ENCODE measurements at places on chromosomes 7 and 10.
A peak's percentile ranks its signal among the peaks of the same experiment; 100 is the strongest.

DNA sequence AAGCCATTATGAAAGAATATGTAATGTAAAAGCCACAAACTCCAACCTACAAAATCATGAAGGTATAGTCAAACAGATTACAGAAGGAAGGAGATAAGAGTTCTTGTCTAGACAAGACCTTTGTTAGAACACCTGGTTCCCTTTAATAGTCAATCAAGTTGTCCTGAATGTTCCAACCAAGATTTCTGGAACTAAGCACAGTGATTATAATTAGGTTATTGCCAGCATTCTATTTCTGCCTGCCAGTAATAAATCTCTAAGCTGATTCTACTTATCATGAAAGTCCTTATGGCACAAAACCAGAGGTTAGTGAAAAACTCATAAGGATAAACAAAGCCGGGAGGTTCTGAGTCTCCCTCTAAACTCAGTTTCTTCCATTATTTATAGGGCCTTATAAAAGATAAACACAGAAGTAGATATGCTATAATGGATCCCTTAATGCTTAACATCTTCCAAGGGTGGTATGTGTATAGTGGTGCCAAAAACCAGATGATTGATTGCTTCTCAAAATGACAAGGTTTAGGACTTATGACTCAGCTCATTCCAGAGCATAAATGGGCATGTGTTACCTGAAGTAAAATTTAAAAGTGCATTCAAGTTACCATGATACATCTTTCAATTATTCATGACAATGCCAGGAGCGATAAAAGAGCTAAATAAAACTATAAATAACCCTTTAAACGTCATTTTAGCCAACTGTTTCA lies 237.2 kb downstream of the CSTF2T start:
- DNase-seq = peak; percentile 31

DNA sequence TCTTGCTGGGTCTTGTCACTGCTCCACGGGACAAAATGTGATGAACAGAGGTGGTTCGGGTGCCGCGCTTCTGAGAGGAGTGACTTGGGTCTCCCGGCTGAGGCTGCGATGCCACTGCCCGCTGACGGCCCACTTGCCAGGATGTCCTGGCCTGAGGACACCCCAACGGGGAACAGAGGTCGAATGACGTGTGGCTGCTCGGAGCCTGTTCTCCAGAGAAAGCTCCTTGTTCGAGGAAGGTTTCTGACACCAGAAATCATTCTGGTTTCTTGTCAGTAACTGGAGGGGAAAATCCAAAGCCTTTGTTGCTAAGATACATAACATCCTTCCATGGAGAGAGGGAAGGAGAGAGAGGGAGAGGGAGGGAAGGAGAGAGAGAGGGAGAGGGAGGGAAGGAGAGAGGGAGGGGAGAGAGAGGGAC lies 236.4 kb downstream of the WDR37 start:
- DNase-seq = no peak

DNA sequence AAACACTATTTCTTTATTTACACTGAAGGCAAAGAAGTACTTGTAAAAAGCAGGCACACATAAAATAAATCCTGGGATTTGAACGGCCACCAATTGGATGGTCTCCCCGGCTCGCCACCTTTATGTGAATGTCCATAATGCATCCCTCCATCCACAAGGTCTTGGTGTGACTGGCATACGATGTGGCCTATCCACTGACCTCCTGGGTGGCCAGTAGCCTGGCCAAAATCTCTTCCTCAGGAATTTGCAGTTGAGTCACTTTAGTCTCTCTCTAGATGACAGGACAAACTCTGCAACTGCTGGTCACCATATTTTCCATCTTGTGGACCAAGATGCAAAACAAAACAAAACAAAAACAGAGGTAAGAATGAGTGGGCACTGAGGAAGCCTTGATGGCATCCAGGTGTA lies 39.1 kb downstream of the CDK1 start:
- DNase-seq = no peak

GRCh38 chr10:74898201-74898976 lies 72.0 kb downstream of the KAT6B start:
- DNase-seq = peak; percentile 62

GRCh38 chr7:13093160-13093559 lies 405.7 kb downstream of the ARL4A start:
- no peak for DNase-seq

DNA sequence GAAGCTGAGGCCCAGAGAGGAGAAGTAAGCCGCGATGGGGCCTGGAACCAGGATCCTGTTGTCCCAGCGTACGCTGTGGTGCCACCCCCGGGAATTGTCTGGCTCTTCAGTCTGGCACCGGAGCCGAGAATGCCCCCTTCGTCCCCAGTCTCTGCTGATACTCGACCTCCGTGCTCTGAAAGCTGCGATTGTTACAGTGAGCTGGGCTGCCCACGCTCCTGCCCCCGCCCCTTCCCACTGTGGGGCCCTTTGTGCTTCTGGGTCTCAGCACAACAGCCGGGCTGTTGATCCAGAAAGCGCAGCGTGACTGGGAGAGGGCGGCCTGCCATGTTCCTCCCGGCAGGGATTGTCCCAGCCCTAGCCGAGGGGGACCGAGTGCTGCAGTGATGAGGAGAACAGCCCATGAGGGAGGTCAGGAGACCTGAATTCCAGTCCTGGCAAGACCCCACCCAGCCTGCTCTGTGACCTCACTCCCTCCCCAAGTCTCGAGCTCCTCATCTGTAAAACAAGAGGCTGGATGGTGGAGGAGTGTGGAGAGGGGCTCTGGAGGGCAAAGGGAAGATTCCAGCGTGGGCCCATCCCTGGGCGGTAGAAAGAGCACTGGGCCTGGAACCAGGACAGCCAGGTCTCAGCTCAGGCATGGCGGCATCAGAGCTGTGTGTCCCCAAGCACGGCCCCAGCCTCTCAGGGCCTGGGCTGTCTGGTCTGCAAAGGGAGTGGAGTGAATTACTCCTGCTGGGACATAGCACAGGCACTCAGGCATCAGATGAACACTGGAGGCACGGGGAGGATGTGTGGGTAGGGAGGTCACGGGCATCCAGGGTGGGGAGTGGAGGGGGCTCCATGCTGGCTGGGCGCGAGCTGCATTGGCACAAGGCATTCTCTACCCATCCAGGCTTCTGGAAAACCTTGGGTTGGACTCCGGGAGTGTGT lies 43.6 kb downstream of the TSPAN15 start:
- DNase-seq = no peak

DNA sequence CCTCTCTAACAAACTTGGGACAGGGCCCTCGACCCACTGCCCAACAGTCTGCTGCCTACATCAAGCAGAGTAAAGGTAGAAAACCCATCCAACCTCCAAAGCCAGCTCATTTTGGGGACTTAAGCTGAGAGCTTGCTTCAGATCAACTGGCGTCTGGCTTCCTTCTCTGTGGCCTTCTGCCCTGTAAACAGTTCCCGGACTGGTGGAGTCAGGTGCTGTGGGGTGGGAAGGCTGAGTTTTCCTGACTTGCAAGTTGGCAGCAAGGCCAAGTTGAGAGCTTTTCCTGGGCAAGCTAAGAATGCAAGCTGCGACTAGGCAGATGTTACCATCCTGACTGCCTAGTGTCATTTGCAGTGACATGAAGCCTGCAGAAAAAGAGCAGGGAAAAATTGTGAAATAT lies 3.7 kb downstream of the GALNT17 start:
- DNase-seq = no peak

DNA sequence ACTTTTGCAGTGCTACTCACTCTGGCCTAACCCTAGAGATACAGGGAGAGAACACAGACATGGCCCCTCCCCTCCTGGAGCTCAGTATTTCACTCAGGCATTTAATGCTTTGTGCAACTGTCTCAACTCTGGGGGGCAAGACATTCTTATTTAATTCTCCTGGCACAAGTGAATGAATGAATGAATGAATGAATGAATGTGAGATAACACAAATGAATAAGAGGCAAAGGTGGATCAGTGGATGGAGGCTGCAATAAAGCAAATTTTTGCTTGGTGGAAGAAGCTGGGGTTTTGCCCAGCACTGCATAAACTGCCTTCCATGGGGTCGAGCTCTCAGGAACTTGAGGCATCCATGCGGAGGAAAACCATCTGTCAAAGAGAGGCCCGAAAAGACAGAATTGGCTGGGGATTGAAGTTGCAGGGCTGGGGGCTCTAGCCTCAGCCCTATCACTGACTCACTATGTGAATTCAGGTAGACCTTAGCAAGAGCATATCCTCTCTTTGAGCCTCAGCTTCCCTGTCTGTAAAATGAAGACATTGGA lies 441.4 kb upstream of the ZMIZ1 start:
- no peak for DNase-seq

DNA sequence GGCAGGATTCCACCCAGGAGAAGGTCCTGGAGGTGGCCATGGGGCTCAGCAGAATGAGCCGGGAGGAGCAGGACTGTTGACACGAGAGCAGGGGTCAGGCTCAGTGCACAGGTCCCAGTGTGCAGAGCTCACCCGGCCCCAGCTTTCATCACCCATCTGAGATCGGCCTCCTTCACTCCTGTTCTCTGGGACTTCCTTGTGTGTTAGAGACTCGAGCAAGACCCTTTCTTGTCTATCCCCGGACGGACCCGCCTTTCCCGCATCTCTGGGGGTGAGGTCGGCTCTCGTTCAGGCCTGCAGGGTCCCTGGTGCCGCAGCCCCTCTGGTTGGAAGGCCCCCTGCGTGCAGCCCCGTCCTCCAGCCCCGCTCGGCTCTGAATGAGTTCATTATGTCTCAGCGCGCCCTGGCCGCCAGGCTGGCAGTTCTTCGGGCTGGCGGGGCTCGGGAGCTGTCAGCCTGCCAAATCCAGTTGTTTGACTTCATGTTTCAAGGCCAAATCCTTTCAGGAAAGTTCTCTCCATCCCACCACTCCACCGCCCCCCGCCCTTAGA lies 127.9 kb downstream of the LHPP start:
- no peak for DNase-seq

- DNase-seq = no peak
These were observed 15.6 kb downstream of the CALCR start for GRCh38 chr7:93558705-93559614.

DNA sequence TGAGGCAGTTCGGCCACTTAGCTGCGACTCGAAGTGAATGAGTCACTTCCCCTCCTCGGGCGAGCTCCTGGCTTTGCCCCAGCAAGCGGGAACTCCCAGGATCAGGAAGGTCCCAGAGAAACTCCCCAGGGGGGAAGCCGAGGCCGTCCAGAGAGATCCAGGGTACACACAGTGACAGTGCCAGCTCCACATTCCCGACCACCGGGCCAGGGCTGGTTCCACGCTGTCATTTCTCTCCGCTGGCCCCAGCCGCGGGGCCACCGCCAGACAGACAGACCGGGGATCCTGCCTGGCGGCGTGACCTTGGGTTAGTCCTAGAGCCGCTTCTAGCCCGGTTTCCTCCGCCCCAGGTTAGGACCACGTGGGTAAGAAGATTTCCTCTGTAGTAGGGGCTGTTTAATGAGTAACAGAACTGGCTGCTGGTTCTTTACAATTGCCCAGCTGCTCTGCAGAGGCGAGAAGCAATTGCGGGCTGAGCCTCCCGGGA lies 463 bp upstream of the UPP1 start:
- no peak for DNase-seq

DNA sequence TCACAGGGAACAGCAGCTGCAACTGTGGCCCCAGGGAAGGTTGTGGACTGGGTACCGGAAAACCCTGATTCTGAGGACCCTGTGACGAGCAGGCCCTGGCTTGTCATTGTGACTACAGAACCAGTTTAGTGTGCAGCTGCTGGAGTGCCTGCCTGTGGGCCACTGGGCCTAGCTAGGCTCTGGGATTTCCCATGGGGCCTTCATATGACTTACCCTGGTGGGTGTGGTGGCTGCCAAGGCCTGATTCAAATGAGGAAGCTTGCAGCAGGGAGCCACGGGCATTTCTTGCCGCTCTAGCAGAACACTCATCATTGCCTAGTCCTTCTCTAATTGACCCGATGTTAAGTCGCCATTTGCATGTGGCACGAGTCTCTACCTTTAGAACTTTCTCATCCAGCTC lies 14.7 kb upstream of the CAMK2G start:
- peak; percentile 64 for DNase-seq

- no peak for DNase-seq
These were observed 47.6 kb downstream of the ASB13 start for GRCh38 chr10:5618829-5619228.

DNA sequence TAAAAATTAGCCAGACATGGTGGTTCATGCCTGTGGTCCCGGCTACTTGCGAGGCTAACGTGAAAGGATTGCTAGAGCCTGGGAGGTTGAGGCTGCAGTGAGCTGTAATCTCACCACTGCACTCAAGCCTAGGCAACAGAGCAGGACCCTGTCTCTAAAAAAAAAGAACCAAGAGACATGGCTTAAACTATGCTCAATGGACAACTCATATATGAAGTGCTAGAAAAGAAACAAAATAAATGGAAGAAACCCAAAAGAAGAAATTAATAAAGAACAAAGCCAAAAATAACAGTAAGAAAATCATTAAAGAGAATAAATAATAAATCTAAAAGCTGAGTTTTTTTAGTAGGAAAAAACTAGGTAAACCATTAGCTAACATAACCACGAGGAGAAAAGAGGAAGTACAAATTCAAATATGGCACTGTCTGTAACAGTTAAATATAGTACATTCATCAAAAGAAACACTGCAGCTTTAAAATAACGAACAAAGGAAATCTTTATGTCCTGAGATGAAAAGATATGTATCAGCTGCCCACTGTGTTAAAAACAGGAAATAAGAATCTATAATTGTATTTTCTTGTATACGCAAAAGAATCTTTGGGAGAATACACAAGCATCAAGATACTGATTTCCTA lies 48.7 kb downstream of the UPF2 start:
- peak; percentile 39 for DNase-seq

DNA sequence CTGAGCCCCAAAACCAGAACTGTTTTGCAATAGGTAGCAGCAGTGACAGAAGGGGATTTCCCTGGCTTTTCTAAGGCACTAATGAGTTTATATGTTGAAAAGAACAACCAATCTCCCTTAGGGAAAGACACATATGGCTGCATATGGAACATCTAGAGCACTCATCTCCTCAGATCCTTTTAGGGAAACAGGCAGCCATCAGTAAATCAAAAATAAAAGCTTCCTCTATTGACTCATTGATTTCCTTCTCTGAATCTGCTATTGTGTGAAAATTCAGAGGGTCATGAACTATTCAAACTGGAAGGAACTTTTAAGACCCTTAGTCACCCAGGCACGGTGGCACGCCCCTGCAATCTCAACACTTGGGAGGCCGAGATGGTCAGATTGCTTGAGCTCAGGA lies 110.9 kb upstream of the NANOS1 start:
- no peak for DNase-seq

GRCh38 chr7:37346761-37347160 lies 101.9 kb downstream of the ELMO1 start:
- no peak for DNase-seq

- DNase-seq = no peak
These were observed 74.2 kb downstream of the FAS start for GRCh38 chr10:89064748-89065147.

DNA sequence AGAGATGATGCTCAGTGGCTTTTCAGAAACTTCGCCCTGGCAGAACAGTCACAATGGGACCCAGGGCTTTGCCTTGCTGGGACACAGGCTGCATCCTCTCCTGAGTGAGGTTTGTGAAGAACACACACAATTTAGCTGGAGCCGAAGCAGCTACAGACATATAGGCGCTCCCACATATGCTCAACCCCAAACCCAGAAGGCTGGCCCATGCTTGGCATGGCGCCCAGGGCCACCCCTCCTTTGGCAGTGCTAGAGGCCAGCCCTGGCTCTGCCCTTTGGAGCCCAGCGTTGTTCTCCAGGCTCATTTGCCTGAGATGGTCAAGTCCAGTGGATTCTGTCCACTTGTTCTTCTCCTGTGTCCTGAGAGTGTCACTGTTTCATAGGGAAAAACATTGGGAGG lies 94.4 kb downstream of the WDFY4 start:
- DNase-seq = no peak

GRCh38 chr10:20240643-20241042 lies 424.4 kb downstream of the PLXDC2 start:
- DNase-seq = no peak
